Activated gamma-delta T cell (primary cell): ENCODE measurements at places on chromosomes 7 and 10.

DNA sequence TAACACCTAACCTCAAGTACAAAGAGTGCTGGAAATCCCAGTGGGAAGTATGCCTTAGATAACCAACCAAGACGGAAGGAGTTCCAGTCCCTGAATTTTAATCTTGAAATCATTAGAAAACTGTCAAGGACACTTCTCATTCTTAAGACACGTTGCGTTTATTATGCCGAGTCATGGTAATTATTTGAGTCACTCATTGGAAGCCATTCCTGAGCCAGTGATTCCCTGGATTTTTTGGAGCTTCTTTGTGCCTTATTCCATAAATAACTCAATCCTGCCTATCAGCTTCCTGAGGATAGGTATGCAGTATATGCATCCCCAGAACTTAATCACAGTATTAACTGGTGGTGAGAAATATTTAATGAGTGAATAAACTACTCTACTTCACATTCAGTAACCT is 77.4 kb downstream of the PPP1R17 start:
- DNase-seq = no peak

DNA sequence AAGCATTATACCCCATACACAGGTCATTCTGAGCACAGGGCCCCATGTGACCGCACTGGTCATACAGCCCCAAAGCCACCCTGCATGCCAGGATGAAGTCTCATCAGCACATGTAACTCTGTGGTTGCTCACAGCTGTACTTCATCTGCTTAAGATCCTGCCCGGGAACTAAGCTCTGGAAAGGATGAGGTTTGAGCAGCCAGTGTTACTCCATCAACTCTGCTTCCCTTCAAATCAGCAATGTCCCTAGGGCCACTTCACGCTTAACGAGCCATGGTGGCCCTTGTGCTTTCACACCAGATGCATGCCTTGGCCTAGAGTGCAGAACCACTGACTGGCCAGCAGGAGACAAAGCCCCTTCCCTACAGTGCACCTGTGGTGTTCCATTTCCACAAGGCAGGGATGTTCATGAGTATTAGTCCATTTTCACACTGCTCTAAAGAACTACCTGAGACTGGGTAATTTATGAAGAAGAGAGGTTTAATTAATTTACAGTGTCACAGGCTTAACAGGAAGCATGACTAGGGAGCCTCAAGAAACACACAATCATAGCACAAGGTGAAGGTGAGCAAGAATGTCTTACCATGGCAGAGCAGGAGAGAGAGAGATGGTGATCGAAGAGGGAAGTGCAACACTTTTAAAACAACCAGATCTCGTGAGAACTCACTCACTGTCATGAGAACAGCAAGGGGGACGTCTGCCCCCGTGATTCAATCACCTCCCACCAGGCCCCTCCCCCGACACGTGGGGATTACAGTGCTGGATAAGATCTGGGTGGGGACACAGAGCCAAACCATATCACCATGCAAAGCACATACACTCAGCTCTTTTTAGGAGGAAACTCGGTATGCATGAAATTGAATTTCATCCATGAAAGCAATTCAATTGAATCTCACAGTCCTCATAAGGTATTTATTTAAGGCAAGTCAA is 149.0 kb upstream of the CDCA7L start:
- no peak for DNase-seq

GRCh38 chr7:55108401-55108800 is 89.6 kb downstream of the EGFR start:
- DNase-seq = no peak

GRCh38 chr10:91596825-91597196 is 36.1 kb downstream of the PPP1R3C start:
- no peak for DNase-seq

GRCh38 chr10:5492929-5493576 is 6.3 kb downstream of the CALML5 start:
- no peak for DNase-seq

GRCh38 chr7:81886211-81886764 is 116.4 kb upstream of the HGF start:
- DNase-seq = no peak

GRCh38 chr7:19522486-19522885 is 186.4 kb downstream of the POLR1F start:
- DNase-seq = no peak

- DNase-seq = no peak
These were observed 13.4 kb downstream of the NHLRC2 start for GRCh38 chr10:113867904-113868303.

- DNase-seq = no peak
These were observed 23.9 kb downstream of the CUL1 start for GRCh38 chr7:148722340-148723165.

GRCh38 chr10:3723766-3724165 is 61.2 kb downstream of the KLF6 start:
- DNase-seq = no peak

DNA sequence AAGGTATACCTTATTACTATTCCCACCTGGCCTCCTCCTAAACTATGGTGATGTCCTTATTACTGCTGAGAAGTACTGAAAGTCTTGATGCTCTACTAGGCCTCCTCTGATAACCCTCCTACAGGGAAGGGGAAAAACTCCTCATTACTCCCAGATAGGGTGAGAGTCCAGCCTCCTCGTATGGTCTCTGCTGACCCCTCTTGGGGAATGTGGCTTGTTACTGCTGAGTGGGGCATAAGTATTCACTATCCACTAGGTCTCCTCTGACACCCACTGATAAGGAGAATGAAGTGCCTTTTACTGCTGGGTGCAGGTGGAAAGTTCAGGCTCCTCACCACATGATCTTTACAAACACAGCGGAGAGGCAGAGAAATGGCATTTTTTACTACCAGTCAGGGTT is 222.9 kb downstream of the CHRM2 start:
- no peak for DNase-seq

DNA sequence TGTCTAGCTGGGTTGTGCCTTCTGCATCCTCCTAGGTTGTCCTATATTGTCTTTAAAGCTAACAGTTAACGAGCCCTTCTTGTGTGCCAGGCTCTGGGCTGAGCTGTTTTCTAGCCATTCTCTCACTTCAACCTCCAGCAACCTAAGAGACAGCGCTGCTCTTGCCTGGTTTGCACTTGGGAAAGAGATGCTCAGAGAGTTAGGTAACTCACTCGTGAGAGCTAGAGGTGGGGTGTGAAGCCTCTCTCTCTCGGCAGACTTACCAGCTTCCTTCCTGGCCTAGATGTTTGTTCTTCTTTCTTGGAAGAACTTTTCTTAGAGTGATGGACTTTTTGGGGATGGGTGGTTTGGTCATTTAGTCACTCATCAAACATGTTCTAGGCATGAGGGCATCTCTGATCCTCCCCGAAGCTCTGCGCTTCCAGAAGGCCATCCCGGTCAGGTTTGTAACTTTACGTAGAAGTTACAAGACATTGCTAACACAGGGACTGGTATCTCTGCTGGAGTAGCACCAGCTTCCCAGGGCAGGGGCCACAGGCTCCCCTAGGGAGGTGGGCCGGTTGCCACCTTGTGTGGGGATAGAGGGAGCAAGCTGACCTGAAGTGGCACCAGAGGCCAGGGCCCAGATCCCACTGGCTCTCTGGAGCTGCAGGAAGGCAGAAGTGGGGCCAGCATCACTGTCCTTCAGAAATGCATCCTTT is 14.3 kb downstream of the TSPAN15 start:
- no peak for DNase-seq

- DNase-seq = no peak
These were observed 314.2 kb upstream of the KLF6 start for GRCh38 chr10:4099202-4099601.

DNA sequence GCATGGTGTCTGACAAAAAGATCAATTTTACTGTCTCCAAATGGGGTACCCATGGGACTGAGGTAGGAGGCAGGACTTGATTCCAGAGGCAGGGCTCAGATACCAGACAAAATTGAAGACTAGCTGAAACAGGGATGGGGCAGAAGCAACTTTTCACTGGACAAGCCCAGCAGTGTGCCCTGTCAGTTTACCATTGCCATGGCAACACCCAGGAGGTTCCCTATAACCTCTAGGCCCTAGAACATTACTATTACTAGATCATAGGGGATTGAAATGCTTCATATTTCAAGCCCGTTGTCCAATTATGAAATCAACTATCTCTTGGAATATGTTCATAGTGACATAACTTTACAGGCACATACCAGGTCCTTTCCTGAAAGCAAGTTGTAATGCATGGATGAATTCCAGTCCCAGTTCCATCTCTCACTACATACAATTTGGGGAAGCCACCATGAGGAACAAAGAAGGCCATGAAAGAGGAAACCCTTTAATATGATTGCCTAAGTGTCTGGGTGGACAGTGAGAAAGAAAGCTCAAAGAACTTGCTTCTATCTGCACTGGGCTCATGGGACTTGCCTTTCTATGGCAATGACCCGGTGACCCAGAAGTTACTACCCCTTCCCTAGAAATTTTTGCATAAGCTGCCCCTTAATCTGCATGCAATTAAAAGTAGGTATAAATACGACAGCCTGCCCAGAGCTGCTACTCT is 557.9 kb downstream of the KCNMA1 start:
- DNase-seq = no peak

DNA sequence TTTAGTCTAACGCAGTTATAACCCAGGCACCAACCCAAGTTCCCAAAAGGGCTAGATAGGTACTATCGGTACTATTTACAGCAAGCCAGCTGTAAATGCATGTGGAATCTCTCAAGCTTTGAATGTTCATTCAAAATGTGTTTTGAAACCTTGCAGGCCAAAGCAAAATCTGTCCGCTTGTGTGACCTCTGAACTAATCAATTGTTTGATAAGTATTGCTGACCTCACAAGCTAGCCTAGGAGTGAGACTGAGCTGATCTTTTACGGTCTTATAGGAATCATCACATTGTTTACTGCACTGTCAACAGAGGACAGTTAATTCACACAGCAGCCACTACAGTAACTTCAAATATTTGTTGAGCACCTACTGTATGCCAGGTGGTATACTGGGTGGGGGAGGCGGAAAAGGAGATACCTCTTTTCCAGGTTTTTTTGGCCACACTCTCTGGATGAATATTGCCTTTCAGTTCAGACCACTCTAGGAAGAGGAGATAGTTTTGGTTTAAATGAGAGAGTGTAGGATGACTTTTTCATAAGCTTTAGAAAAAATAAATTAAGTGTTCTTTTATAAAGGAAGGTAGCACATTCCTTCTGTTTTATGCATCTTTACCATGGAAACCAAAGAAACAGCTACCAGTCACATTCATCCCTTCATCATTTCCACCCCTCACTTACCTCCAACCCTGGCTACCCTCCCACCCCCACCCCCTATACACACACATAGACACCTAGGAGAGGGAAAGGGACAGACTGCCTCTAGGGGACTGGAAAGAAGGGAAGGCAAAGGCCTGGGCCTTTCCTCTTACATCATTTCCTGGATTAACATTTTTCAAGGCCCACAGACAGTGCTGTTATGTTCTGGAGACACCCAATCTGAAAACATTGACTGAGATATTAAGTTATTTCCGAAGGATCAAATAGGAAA is 2.4 kb downstream of the PAPSS2 start:
- DNase-seq = no peak

DNA sequence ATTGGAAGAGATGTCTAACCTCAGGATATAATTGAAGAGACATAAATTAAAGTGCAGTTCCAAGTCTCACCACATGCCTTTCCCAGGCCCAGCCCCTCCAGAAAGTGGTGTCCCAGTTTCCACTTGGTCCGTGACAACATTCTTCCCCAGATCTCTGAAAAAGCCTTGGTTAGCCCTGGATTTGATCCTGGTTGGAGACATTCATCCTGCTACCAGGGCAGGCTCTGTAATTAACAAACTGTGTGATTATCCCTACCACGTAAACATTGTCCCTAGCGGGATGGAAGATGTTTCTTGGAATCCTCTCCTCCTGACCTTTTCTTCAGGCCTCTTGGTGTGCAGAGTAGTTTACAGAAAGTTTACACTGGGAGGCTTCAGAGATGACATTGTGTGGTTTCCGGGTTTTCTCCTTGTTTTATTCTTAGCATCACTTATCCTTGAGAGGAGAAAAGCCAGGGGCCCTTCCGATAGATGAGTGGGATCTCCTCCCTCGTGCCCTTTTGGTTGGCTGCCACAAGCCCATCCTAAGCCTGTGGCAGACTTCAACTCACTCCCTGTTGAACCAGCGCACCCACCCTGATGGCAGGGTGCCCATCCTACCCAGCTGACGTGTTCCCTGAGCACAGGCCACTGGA is 83.8 kb downstream of the COL13A1 start:
- DNase-seq = no peak

DNA sequence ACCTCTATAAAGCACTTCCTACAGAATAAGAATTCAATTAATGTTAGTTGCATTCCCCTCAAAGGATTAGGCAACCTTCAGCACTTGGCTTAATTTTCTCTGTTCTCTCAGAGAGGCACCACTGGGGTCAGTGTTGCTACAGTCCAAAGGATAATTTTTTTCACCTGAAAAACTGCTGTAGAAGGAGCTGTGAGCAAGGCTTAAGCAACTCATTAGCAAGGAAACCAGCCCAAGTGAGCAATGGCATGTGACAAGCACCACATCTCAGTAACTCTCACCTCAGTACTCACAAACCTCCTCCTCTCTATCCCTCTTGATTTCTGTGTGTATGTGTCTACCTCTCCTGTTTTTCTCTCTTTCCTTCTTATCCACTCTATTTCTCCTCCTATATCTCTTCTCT is 55.9 kb downstream of the DGKI start:
- DNase-seq = no peak

GRCh38 chr7:21142081-21142480 is 285.8 kb upstream of the SP4 start:
- no peak for DNase-seq

GRCh38 chr10:3682745-3683144 is 102.3 kb downstream of the KLF6 start:
- no peak for DNase-seq

- DNase-seq = no peak
These were observed 67.1 kb downstream of the LSMEM1 start for GRCh38 chr7:112547916-112548315.

GRCh38 chr10:33773886-33774480 is 439.5 kb upstream of the NRP1 start:
- DNase-seq = no peak

DNA sequence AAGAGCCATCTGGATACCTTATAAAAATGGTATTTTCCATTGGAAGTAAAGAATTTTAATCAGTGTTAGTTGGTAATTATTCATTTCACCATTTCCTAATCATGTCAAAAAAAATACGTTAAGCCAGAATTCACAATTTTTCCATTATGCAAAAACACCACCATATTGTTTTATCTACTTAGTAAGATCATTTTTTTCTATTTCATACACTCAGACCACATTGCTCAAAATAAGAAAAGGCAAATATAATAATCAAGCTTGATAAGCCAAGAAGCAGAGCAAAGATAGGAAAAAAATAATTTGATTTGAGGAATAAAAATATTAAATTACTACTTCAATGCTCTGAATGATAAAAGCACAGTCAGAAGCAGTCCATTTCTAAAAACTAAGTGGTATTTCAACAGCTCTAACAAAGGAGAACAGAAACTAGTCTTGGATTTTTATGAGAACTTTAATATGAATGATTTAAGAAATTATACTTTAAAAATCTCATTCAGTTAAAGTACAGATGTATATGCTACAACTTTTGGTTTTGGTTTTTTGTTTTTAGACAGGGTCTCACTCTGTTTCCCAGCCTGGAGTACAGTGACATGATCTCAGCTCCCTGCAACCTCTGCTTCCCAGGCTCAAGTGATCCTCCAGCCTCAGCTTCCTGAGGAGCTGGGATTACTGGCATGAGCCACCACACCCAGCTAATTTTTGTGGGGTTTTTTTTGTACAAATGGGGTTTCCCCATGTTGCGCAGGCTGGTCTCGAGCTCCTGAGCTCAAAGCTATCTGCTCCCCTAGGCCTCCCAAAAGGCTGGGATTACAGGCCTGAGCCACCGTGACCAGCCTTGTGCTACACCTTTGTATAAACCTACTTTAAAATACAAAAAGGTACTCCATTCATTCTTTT is 46.6 kb downstream of the LRRN3 start:
- no peak for DNase-seq

- no peak for DNase-seq
These were observed 45.3 kb downstream of the COL17A1 start for GRCh38 chr10:104040382-104040781.
